ENCODE measurements at places on chromosomes 4 and X.

GRCh38 chr4:3771164-3771809 is 5.1 kb downstream of the ADRA2C start:
- DNase-seq = no peak

DNA sequence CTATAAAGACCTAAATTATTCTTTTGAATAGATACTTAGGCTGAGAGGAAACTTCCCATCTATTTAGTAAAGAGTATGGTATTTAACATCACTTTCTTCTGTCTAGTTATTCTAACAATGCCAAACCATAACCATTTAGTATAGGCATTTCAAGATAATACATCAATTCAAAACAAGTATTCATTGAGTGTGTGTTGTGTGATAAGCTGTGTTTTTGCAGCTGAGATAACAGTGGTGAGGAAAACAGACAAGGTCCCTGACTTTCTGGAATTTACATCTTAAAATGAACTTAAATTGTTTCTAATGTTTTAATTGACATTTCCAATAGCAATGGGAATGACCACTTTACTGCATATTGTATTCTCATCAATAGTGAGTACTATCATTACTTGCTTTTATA is 22.4 kb upstream of the TSPAN5 start:
- DNase-seq = no peak

- DNase-seq = no peak
Observed at GRCh38 chr4:164997941-164998340, 20.5 kb upstream of the TRIM61 start.

DNA sequence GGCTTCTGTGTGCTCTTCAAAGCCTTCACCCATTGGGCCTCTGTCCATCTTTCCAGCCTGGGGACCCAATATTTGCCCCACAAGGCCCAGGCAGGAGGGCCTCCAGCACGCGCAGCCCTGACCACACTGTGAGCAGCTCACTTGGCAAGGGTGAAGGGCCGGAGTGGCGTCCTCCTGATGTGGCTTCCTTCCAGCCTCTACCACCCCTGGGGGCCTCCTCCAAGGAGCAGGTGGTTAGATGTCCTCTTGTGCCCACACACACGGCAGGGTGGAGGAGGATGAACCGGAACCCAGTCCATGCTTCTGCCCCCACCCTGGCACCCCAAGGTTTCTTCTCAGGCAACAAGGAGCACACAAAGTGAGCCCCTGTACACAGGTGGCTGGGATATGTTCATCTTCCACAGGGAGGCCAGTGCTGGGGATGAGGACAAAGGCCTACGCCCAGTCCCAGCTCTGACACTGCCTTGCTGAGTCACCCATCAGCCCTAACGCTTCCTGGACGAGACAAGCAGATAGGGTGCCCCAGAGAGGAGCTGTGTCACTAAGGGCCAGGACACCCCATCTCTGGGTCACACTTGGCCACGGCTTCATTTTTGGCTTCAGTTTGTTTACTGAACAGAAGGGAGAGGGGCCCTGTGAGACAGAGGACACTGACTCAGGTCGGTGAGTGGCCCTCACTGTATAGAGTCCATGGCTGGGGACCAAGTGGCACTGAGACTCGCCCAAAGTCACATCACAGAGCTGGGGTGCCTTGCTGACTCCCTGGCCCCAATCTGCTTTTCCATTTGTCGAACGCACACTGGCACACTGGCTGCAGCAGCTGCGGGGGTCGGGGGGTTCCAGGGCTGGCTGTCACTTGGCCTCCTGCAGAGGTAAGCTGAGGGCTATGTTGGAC is 1.9 kb downstream of the UBL4A start:
- no peak for DNase-seq

DNA sequence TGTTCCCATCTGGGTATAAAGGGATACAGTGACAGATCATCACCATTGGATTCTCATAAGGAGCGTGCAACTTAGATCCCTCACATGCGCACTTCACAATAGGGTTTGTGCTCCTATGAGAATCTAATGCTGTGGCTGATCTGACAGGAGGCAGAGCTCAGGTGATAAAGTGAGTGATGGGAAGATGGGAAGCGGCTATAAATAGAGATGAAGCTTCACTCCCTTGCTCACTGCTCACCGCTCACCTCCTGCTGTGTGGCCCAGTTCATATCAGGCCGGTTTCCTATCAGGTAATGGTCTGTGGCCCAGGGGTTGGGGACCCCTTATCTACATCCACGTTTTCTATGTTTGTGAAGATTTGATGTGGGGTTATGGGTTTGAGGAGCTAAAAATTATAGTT is 43.7 kb downstream of the FAT4 start:
- DNase-seq = no peak

DNA sequence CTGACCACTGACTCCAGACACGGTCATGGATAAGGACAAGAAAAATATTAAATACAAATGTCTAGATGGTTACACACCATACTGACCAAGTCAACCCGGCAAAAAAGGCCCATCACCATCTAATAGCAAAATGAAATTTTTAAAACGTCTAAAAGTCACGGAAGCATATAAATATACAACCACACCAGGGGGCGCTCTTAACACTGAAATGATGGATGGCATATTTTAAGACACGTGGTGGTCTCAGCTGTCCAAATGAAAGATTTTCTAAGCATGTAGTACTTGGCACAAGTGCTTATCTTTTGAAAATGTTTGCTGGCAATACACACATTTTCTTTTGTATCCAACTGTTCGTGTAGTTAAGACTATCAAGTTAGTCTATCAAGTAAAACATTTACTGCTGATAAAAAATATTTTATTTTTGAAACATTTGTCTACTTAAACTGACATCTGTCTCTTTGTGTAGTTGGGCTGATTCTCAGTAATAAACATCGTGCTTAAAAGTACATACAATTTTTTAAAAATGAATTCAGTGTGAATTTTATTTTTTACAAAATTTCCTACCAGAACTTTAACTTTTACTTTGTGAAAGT is 64.6 kb downstream of the COX7B2 start:
- peak; percentile 33 for DNase-seq

DNA sequence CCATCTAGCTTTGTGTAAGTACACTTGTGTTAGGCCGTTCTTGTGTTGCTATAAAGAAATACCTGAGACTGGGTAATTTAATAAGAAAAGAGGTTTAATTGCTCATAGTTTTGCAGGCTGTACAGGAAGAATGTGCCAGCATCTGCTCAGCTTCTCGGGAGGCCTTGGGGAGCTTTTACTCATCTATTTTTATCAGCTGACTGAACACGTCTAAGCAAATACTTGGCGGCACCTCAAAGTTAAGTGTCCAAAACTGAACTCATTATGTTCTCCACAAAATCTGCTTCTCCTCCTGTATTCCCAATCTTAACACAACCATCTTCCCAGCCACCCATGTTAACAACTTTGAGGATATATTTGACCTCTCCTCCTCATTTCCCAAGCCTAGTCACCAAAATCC is 42.4 kb upstream of the GATB start:
- no peak for DNase-seq

GRCh38 chrX:22124098-22124497 is 92.0 kb downstream of the PHEX start:
- DNase-seq = no peak

GRCh38 chr4:79657379-79657778 is 249.4 kb upstream of the GK2 start:
- no peak for DNase-seq

GRCh38 chrX:136778916-136779315 is 1.8 kb downstream of the ARHGEF6 start:
- no peak for DNase-seq

DNA sequence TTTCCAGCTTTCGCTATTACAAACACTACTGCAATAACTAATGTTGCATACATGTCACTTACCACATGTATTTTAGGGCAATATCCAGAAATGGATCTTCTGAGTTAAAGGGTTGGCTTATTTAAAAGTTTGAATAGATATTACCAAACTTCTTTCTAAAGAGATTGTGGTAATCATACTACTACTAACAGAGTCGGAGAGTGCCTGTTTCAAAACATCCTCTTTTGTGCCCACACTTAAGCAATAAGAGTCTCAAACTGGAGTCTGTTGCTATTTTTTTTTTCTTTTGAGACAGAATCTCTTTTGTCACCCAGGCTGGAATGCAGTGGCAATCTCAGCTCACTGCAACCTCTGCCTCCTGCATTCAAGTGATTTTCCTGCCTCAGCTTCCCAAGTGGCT is 35.8 kb downstream of the FGFBP1 start:
- DNase-seq = no peak

GRCh38 chr4:143858456-143858855 is 46.9 kb downstream of the GYPE start:
- no peak for DNase-seq

DNA sequence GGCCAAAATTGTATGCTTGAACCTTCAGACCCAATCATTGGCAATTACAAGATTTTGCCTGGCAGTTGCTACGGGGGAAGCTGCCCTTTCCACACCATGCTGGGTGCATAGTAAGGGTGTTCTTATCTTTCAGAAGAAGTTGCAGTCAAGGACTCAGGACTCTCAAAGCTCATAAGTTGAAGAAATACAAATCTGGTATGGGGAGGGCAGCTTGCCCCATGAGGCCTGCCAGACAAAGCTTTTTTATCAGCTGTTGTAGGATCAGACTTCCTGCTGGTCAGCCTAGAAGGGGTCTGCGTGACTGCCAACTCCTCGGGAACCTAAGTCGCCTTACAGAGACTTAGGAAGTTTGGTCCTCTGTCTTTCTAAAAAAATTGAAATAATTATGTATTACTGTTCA is 174.9 kb upstream of the TECRL start:
- no peak for DNase-seq

DNA sequence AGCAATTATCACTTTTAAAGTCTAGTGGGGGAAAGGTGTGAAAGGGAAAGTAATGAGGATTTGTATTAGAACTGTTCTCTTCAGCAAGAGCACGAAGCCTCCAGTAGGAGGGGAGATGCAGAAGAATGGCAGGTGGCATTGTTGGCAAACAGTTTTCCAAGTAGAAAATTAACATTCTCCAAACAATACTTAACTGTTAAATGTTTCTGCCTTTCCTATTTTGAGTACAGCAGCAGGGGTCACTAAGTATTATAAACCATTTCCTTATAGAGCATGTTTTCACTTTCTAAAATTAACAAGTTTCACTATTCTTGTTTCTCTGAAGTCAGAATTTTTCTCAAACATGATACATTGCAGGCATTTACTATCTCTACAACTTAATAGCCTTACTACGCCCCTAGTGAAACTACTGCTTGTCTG is 58.7 kb downstream of the LEF1 start:
- no peak for DNase-seq

DNA sequence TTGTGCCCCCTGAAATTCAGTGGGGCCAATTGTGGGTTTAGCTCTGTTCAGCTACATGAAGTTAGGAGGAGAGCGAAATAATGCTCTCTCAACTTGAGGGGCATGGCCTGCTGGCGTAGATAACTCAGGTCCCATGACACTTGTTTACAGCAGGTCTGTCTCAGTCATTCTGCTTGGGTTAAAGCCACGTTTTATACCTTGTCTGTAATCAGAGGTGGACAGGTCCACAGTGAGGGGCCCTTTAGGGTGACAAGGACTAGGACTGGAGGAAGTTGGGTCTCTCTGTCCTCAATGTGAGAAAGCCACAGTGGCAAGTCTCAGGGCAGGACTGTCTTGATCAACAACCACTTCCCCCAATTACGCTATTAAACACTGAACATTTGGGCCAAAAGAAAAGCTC is 49.0 kb downstream of the PDHA1 start:
- no peak for DNase-seq

DNA sequence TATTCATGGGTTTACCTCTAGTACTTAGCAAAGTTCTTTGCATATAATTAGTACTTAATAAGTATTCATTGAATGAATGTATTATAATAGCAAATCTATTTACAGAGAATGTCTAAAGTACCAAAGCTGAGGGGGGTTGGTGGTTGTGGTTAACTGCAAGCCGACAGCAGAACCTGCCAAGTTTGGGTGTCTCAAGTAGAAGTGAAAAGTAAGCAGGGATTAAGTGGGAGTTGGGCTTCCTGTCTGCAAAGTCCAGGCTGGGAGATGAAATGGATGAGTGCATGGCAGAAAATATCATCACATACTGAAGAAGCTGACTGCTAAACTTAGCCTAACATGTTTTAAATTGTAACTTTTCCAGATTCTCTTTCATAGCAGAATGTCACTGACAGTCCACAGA is 169.6 kb downstream of the CAMK2D start:
- no peak for DNase-seq

- no peak for DNase-seq
Observed at GRCh38 chrX:19388741-19389140, 45.0 kb downstream of the PDHA1 start.

DNA sequence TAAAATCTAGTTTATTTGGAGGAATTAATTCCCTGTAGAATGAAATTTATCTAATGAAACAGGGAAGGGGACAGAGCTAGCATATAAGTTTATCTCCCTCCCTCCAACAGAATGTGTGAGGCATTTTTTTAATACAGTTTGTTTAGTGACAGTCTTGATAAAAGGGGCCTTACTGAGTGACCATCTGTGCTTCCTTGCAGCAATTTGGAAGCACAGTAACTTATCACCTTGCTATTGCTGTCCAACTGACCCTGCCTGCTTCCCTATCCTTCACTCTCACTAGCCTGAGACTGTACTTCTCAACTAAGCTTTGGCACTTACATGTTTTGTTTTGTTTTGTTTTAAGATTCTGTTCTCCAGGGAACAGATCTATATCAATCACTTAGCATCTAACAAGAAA is 31.1 kb upstream of the KCTD8 start:
- DNase-seq = no peak

DNA sequence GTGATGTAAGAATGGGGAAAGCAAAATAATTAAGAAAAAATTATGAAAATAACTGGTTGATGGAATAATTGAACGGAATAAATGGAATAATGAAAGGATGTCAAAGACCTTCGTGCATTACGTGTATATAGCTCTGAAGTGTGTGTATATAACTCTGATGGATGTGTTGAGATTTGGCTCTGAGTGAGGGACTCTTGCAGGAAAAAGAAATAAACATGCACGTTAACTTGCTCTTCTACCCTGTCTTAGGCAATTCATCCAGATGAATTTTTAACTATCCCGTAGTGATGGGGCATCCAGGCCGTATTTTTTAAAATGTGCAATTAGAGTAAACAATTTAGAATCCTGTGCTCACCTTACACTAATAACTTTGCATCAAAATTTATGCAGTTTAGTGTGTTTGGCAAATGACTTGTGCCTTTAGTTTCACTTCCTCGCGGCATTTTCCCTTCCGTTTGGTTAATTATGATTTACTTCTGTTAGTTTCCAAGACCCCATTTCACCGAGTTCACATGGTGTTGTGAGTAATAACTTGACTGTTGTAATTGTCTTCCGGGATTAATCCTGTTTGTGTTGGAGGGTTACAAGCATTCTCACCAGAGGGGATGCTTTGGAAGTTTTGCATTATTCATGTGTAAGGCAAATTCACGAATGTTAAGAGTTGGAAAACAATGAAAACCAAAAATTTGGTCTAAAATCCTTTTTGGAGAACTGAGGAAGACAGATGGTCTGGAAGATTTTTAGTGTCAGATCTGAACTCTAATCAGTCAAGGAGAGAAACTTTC is 256.5 kb upstream of the FAT1 start:
- no peak for DNase-seq

- DNase-seq = no peak
Observed at GRCh38 chr4:174086829-174087799, 196.4 kb downstream of the FBXO8 start.

All from CD4-positive, alpha-beta T cell treated with Interleukin-6 for 4 hours (primary cell).